ENCODE measurements at places on chromosomes 6 and 20.

DNA sequence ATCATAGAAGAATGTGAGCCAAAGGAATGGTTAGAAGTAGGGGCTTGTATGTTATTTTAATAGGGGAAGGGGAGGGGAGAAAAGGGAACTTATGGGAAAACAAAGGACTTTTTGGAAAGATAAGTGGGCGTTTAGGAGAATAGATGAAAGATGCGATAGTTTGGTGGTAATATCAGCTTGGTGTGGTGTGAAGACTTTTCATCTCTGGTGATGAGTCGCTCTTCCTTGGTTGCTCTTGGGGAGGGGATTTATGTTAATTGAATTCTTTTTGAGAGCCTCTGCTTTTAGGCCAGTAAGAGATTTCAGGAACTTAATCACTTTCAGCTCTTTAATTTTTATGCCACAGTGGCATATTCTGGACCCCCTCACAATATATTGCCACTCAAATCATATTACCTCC is 10.8 kb downstream of the HECA start:
- no peak for DNase-seq

GRCh38 chr20:61461461-61461860 is 209.4 kb downstream of the CDH4 start:
- DNase-seq = no peak

DNA sequence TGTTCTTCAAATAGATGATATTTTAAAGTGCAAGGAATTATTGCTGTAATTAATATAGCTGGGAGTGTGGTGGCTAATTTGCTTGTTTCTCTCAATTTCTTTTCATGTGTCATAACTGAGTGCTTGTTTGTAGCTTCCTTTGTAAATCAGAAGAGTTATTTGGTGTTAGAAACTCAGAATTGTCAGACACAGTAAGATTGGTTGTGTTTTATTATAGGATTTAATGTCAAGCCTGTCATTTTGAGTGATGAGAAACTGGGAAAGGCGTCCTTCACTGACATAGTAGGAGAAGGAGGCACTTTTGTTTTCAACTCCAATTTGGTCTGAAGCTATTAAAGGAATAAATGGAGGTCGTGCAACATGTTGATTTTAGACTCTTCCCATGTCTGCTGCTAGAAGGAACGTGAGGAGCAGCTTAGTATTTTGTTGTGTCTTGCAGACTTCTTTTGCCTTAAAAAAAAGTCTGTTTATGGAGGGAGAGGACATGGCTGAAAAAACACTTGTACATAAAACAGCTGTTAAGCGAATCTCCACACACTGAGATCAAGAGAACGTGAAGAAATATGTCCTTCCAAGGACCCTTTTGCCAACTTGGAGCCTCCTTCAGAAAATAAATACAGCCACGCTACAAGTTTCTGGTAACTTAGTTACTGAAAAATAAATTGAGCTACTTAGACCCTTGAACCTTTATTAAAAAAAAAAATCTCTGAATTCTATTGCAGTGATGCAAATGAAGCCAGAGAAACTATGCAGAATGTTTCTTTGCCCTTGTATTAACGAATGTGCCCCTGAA is 59.5 kb downstream of the BMP6 start:
- no peak for DNase-seq

- DNase-seq = no peak
Observed at GRCh38 chr6:136921381-136921935, 643 bp upstream of the SLC35D3 start.

Data from retinal pigment epithelial cell (primary cell).